ENCODE measurements at places on chromosomes 3 and 15. TPM values are rescaled to one million over a fixed set of nuclear protein-coding genes. Genes with fewer than 3 reads are reported as not detected.
A peak's percentile ranks its signal among the peaks of the same experiment; 100 is the strongest.

The OXTR gene
- 2.0 TPM for total RNA-seq

The PRSS50 gene
- not detected for total RNA-seq

- H3K4me1 ChIP-seq, result no peaks in the 10 kb centered on the region
- H3K27ac ChIP-seq, result no peak within 1 kb of the TSS
- no peak within 1 kb of the TSS for H3K4me3 ChIP-seq
Measured at GRCh38 chr3:191461113-191461595, at the start of gene PYDC2. Gene PYDC2, plus strand, starts transcription at chr3:191461163. Its CDS starts 0 bp downstream, at chr3:191461163.

GRCh38 chr15:68278595-68279405 is 1.3 kb downstream of the FEM1B start:
- peak overlapping the region; percentile 93 for H3K4me3 ChIP-seq
- no peaks in the 10 kb centered on the region for H3K27me3 ChIP-seq
- DNase-seq, result peak; percentile 33
- H3K4me1 ChIP-seq, result peaks cover 38% of the 10 kb centered on the region
- H3K36me3 ChIP-seq, result peaks cover 25% of the 10 kb centered on the region
- H3K27ac ChIP-seq, result peak overlapping the region; percentile 89

DNA sequence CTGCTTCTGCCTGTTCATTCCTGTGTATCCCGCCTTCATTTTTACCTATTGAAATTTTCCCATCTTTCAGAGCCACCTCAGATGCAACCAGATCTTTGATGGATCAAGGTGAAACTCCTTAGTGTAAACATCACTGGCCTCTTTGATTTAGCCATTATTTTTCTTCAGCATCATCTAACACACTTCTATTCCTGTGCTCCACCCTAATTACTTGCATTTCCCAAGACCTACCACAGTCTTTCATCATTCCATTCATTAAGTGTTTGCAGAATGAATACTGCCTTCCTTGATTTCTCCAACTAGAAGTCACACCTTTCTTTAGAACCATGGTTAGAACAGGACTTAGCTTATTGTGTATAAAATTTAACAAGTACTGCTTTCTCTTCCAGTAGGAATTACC is 55.5 kb upstream of the SKIL start:
- H3K4me3 ChIP-seq, result no peak overlapping the region
- no peak overlapping the region for H3K27ac ChIP-seq

DNA sequence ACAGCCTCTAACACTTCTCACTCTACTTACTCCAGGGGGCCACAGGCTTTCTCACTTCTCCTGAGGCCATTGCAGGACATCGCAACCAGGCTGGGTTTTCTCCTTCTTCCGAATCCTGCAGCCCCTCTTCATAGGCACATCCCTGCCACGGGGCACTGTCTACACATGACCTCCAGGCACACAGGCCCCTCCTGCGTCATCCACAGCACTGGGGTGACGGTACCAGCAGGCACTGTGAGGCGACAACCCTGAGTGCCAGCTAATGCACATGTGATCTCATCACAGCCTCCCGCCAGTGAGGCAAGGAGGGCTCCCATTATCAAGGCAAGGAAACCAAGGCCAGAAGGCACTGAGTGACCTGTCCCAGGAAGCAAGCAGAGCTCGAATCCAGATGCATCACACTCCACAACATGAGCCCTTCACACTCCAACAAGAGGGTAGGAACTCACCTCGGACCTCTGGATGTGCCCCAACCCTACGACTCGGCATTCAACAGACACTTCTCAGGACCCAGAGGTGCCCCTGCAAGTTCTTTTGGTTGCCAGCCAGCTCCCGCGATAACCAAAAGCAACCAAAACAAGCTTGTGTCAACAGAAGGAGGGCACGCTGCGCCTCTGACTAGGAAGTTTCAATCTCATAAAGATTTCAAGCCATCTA is 16.7 kb downstream of the FAM174B start:
- no peak overlapping the region for H3K4me3 ChIP-seq
- peaks cover 4% of the 10 kb centered on the region for H3K36me3 ChIP-seq
- H3K27me3 ChIP-seq, result peaks cover 1% of the 10 kb centered on the region
- no peak for DNase-seq
- no peaks in the 10 kb centered on the region for H3K4me1 ChIP-seq
- no peak overlapping the region for H3K27ac ChIP-seq

GRCh38 chr3:169454823-169455222 is 208.7 kb downstream of the MECOM start:
- no peaks in the 10 kb centered on the region for H3K27me3 ChIP-seq
- H3K4me1 ChIP-seq, result no peaks in the 10 kb centered on the region
- no peaks in the 10 kb centered on the region for H3K36me3 ChIP-seq
- no peak overlapping the region for H3K4me3 ChIP-seq

GRCh38 chr3:128807186-128807830 is 72.1 kb upstream of the ACAD9 start:
- no peaks in the 10 kb centered on the region for H3K27me3 ChIP-seq
- H3K27ac ChIP-seq, result peak overlapping the region; percentile 88
- H3K4me3 ChIP-seq, result no peak overlapping the region
- H3K36me3 ChIP-seq, result peaks cover 60% of the 10 kb centered on the region
- peaks cover 53% of the 10 kb centered on the region for H3K4me1 ChIP-seq
- no peak for DNase-seq

GRCh38 chr3:197520311-197521276 is 35.2 kb downstream of the BDH1 start:
- H3K4me3 ChIP-seq, result no peak overlapping the region
- peaks cover 19% of the 10 kb centered on the region for H3K4me1 ChIP-seq
- H3K27me3 ChIP-seq, result no peaks in the 10 kb centered on the region
- no peak overlapping the region for H3K27ac ChIP-seq
- no peak for DNase-seq

- peaks cover 52% of the 10 kb centered on the region for H3K36me3 ChIP-seq
- DNase-seq, result peak; percentile 59
- peak overlapping the region; percentile 94 for H3K27ac ChIP-seq
Measured at GRCh38 chr3:69095636-69096035, 10.9 kb downstream of the ARL6IP5 start.

DNA sequence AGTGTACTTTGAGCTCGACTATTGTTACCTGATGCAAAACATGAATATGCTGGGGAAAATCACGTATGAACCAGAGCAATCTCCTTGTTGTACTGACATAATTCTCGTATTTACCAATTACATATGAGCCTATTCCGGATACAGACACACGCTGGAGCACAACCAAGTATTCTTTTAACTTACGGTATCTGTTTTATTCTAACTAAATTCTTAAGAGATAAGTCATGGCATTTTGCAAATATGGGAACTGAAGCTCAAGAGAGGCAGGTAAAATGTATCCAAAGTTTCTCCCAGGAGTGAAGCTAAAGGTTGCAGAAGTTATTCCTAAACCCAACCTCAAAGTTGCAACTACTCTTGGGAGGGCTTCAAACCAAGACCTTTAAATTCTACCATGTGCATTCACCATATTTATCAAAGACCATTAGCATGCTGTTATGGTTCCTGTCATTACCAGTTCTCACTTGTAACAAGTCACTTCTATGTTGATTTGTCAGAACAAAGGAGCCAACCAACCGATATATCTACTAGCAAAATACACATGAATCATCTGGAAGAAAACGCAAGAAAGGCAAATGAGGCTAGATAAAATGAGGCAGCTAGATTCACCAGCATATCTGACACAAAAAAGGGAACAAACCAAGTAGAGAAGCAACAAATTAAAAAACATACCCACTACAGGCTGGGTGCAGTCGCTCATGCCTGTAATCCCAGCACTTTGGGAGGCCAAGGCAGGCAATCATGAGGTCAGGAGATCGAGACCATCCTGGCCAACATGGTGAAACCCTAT is 17.8 kb downstream of the TBL1XR1 start:
- no peak overlapping the region for H3K4me3 ChIP-seq
- H3K4me1 ChIP-seq, result peaks cover 51% of the 10 kb centered on the region
- H3K27ac ChIP-seq, result peak overlapping the region; percentile 76

GRCh38 chr15:68783226-68784058 is 37.3 kb downstream of the ANP32A start:
- H3K27ac ChIP-seq, result peak overlapping the region; percentile 72
- H3K4me1 ChIP-seq, result peaks cover 43% of the 10 kb centered on the region
- H3K4me3 ChIP-seq, result no peak overlapping the region
- peaks cover 63% of the 10 kb centered on the region for H3K36me3 ChIP-seq
